Lower lobe of right lung (tissue), 2 donors: ENCODE measurements at places on chromosomes 6 and 20.

GRCh38 chr6:16722630-16723029 lies 38.6 kb downstream of the ATXN1 start:
- DNase-seq = no peak
- H3K36me3 ChIP-seq = no peaks in the 10 kb centered on the region
- no peaks in the 10 kb centered on the region for H3K27me3 ChIP-seq

GRCh38 chr6:155273431-155273830 lies 9.6 kb downstream of the CLDN20 start:
- no peaks in the 10 kb centered on the region for H3K36me3 ChIP-seq
- no peak overlapping the region for H3K4me3 ChIP-seq

- H3K27ac ChIP-seq = no peak overlapping the region
- DNase-seq = no peak
- H3K36me3 ChIP-seq = no peaks in the 10 kb centered on the region
- H3K4me3 ChIP-seq = no peak overlapping the region
- H3K4me1 ChIP-seq = peaks cover 16% of the 10 kb centered on the region
These were observed 16.6 kb upstream of the CALHM6 start for GRCh38 chr6:116444575-116444974.

DNA sequence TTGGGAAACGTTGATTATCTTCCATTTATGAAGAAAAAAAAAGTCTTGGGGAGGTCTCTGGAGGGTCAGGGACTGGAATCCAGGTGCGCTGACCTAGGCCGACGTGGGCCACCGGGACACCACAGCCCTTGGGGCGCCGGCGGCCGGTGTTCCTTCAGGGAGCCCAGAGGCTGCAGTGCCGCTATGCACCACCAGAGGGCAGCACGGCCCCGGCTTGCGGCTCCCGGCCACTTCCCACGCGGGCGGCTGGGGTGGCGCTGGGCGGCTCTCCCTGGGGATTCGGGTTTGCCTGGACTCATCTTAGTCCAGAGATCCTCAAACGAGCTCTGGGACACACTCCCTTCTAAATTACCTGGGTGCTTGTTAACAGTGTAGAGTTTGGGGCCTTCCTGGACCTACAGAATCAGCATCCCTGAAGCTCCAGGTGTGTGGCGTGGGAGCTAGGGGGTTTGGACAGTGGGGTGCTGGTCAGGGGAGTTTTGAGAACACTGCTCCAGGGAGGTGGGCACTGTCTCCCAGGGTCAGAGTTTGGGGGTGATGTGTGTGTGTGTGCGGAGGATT lies 23.0 kb upstream of the GTSF1L start:
- H3K36me3 ChIP-seq = no peaks in the 10 kb centered on the region
- peak; percentile 89 for DNase-seq
- H3K4me1 ChIP-seq = peaks cover 16% of the 10 kb centered on the region
- H3K27me3 ChIP-seq = peaks cover 23% of the 10 kb centered on the region

GRCh38 chr6:62285612-62286469 lies at the start of gene KHDRBS2:
Gene KHDRBS2, minus strand, starts transcription at chr6:62286225.
- peak within 1 kb of the TSS; percentile 42 for H3K27ac ChIP-seq
- DNase-seq = peak; percentile 91
- H3K4me3 ChIP-seq = peak within 1 kb of the TSS; percentile 66
- no peaks in the 10 kb centered on the region for H3K4me1 ChIP-seq
- H3K27me3 ChIP-seq = no peaks in the 10 kb centered on the region

DNA sequence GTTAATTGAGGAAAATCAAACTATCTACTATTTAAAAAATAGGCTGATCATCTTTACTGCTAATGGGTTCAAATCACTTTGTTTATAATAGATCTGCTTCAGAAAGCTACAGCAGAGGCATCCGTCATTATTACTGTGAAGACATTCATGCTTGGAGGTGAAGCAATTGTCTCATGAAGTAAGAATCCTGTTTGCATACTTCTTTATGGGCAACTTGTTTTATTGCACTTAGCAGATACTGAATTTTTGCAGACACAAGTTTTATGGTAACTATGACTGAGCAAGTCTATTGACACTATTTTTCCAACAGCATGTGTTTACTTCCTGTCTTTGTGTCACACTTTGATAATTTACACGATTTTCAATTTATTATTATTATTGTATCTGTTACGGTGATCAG lies 573.9 kb downstream of the RFPL4B start:
- DNase-seq = no peak
- no peak overlapping the region for H3K27ac ChIP-seq
- H3K4me3 ChIP-seq = no peak overlapping the region

DNA sequence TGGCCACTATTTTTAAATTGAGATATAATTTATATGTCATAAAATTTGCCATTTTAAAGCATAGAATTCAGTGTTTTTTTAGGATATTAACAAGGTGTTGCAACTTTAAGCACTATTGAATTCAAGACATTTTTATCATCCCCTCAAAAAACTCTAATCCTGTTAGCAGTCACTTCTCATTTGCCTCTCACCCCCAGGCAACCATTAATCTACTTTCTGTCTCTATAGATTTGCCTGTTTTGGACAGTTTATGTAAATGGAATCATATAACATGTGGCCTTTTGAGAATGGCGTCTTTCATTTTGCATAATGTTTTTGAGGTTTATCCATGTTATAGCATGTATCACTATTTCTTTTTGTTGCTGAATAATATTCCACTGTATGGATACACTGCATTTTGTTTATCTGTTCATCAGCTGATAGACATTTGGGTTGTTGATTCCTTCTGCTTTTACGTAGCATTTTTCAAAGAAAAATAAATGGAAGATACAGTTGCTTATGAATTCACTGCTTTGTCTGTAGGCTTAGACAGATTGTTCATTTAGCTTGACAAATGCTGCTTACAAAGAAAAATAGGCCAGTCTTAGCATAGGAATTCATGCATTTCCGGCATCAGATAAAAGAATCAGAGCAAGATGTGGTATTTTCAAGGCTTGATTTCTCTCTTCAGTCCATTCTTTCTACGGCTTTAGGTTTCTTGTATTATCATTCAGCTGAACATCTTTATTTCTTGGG lies 52.9 kb downstream of the STK4 start:
- no peak overlapping the region for H3K27ac ChIP-seq
- H3K4me3 ChIP-seq = no peak overlapping the region
- no peaks in the 10 kb centered on the region for H3K4me1 ChIP-seq
- peaks cover 67% of the 10 kb centered on the region for H3K36me3 ChIP-seq

GRCh38 chr6:81889377-81890053 lies 137.0 kb upstream of the TENT5A start:
- H3K36me3 ChIP-seq = no peaks in the 10 kb centered on the region
- H3K4me1 ChIP-seq = no peaks in the 10 kb centered on the region
- H3K4me3 ChIP-seq = no peak overlapping the region
- DNase-seq = no peak
- H3K27me3 ChIP-seq = no peaks in the 10 kb centered on the region
- H3K27ac ChIP-seq = no peak overlapping the region

DNA sequence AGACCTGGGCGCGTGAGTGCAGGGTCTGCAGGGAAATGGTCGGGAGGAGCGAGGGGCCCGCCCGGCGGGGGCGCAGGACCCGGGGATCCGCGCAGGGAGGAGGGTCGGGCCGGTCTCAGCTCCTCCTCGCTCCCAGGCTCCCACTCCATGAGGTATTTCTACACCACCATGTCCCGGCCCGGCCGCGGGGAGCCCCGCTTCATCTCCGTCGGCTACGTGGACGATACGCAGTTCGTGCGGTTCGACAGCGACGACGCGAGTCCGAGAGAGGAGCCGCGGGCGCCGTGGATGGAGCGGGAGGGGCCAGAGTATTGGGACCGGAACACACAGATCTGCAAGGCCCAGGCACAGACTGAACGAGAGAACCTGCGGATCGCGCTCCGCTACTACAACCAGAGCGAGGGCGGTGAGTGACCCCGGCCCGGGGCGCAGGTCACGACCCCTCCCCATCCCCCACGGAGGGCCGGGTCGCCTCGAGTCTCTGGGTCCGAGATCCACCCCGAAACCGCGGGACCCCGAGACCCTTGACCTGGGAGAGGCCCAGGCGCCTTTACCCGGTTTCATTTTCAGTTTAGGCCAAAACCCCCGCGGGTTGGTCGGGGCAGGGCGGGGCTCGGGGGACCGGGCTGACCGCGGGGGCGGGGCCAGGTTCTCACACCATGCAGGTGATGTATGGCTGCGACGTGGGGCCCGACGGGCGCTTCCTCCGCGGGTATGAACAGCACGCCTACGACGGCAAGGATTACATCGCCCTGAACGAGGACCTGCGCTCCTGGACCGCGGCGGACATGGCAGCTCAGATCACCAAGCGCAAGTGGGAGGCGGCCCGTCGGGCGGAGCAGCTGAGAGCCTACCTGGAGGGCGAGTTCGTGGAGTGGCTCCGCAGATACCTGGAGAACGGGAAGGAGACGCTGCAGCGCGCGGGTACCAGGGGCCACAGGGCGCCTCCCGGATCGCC lies 54.2 kb upstream of the HLA-A start:
- peak overlapping the region; percentile 91 for H3K27ac ChIP-seq
- no peaks in the 10 kb centered on the region for H3K27me3 ChIP-seq
- peak overlapping the region; percentile 66 for H3K4me3 ChIP-seq
- peaks cover 6% of the 10 kb centered on the region for H3K4me1 ChIP-seq
- peaks cover 6% of the 10 kb centered on the region for H3K36me3 ChIP-seq

- no peak overlapping the region for H3K4me3 ChIP-seq
- H3K36me3 ChIP-seq = peaks cover 13% of the 10 kb centered on the region
- DNase-seq = no peak
- H3K4me1 ChIP-seq = peaks cover 26% of the 10 kb centered on the region
These were observed 2.0 kb upstream of the NOL7 start for GRCh38 chr6:13613029-13613594.
